ENCODE measurements at places on chromosomes 6 and 20.

- no peak for DNase-seq
Observed at GRCh38 chr20:14208956-14209355, 128.5 kb downstream of the FLRT3 start.

- no peak for DNase-seq
Observed at GRCh38 chr6:154316131-154316530, 40.5 kb downstream of the IPCEF1 start.

GRCh38 chr6:79943133-79943532 is 4.2 kb downstream of the ELOVL4 start:
- DNase-seq, result no peak

DNA sequence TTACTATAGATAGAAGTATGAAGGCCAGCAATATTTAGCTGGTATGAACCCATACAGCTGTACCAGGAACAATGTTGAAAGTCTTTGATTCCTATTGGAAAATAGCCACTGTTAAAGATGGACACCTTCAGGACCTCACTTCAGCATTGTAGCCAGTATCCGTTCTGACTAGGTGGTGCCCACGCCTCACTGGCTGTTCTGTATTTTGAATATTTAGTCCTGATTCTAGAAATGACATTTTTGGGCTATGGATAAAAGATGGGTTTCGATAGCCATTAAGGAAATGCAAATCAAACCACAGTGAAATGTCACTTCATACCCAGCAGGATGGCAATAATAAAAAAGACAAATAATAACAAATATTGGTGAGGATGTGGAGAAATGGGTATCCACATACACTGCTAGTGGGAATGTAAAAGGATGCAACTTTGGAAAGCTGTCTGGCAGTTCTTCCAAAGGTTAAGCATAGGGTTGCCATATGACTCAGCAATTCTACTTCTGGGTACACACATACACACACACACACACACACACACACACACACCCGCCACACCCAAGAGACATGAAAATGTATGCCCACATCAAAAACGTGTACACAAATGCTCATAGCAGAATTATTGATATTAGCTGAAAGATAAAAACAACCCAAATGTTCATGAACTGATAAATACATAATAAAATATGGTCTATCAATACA is 56.8 kb downstream of the UTRN start:
- no peak for DNase-seq

DNA sequence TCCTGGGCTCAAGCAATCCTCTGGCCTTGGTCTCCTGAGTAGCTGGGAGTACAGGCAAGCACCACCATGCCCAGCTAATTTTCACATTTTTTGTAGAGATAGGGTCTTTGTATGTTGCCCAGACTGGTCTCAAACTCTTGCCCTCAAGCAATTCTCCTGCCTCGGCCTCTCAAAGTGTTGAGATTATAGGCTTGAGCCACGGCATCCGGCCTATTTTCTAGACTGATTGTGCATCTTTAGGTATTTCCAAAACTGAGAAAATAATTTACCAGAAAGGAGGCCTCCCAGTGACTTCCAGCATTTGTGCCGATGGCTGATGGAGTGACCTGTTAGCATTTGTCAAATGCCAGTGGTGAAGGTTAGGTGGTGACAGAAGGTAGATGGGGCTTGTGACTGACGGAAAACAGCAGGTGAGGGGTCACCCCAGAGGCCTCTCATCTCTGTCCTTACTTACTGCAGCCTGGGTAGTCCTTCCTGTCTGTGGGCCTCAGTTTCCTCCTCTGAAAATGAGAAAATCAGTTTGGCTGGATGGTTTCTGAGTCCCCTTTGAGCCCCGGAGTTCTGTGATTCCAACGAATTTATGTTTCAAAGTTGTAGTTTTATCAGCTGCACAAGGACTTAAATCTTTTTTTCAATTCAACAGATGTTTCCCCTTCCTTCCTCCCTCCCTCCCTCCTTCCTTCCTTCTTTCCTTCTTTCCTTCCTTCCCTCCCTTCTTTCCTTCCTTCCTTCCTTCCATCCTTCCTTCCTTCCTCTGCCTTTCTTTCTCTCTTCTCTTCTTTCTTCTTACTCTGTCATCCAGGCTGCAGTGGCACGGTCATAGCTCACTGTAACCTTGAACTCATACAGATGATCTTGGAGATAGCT is 53.5 kb downstream of the TGM2 start:
- DNase-seq, result no peak

GRCh38 chr20:62702895-62703852 is 5.5 kb upstream of the NTSR1 start:
- peak; percentile 100 for DNase-seq

Data from osteoblast (primary cell).